ENCODE measurements at places on chromosomes 1 and 21.
A peak's percentile ranks its signal among the peaks of the same experiment; 100 is the strongest.

DNA sequence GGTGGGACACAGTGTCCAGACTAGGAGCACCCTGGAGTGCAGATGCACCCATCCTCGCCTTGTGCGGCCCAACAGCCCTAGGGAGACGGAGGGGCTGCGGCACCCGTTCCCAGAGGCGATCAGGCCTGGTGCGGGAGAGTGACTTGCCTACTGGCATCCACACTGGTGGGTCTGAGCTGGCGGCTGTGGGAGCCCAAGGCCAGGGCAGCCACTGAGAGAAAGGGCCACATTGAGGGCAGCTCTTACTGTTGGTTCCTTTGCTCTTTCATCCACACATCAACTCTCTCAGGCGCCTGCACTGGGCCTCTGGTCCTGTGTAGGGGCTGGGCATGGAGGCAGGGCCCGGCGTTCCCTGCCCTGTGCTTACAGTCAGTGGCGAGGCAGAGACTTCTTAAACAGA is 8.6 kb downstream of the PODN start:
- DNase-seq = peak; percentile 13

GRCh38 chr1:155012026-155012546 is 9.5 kb downstream of the ZBTB7B start:
- peak; percentile 69 for DNase-seq

DNA sequence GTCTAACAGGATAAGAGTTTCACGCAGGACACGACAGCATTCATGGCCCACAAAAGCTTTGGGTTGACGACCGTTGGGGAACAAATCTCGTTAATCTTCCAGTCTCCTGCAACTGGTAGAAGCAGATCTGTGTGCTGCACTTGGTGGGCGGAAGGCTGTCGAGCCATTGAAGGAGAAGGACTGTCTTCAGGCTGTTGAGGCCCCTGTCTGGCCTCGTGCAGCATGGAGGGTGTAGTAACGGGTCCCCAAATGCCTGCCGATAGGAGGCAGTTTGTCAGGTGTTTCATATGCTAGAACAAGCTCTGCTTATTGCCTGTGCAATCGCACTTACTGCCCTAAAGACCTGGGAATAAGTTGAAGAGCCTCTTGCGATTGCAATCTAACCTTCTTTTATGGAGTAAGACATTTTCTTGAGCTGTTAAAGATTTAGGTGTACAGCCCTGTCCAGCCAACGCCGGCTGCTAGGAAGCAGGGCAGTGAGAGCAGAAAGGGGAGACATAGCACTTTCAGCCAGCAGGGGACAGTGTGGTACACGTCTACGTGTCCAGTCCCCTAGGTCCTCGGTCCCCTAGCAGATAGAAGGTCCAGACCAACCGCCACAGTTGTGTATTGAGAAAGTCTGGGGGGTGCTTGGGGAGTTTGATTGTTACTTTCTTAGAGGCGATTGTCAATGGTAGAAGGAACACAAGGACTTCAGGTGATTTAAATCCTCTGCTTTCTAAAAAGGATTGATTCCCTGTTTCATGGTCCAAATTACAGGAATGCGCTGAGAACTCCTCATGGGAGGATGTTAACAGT is 102.3 kb upstream of the TMPRSS2 start:
- peak; percentile 55 for DNase-seq

GRCh38 chr1:103497404-103497803 is 28.1 kb upstream of the RNPC3 start:
- DNase-seq = no peak

- no peak for DNase-seq
Observed at GRCh38 chr1:94255476-94255875, 18.1 kb upstream of the ARHGAP29 start.

- DNase-seq = no peak
Observed at GRCh38 chr21:46610018-46610701, 5.3 kb upstream of the S100B start.

- no peak for DNase-seq
Observed at GRCh38 chr1:211345719-211346118, 19.1 kb downstream of the TRAF5 start.

GRCh38 chr1:86062453-86062852 is 94.1 kb downstream of the COL24A1 start:
- no peak for DNase-seq

DNA sequence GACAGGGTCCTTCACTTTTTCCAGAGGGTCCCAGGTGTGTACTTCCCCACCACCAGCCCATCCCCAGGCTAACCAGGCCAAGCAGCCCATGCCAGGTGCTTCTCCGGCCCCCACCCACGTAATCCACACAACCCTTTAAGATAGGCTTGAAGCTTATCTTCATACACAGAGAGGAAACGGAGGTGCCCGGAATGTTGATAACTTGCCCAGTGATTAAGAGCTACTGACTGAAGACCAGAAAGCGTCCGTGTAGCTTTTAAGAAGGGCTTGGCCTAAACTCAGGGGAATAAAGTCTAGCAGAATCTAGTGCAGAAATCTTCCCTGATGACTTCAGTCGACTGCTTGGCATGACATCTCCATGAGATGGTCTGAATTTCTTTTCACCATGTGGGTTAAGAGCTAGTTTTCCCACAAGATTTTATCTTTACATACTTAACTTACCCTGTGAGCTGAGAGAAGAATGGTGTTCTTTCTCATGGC is 138.7 kb downstream of the GALNT2 start:
- no peak for DNase-seq

GRCh38 chr21:36504067-36505058 is 24.4 kb upstream of the CLDN14 start:
- no peak for DNase-seq

- DNase-seq = no peak
Observed at GRCh38 chr1:151693057-151693651, 23.4 kb downstream of the CELF3 start.

DNA sequence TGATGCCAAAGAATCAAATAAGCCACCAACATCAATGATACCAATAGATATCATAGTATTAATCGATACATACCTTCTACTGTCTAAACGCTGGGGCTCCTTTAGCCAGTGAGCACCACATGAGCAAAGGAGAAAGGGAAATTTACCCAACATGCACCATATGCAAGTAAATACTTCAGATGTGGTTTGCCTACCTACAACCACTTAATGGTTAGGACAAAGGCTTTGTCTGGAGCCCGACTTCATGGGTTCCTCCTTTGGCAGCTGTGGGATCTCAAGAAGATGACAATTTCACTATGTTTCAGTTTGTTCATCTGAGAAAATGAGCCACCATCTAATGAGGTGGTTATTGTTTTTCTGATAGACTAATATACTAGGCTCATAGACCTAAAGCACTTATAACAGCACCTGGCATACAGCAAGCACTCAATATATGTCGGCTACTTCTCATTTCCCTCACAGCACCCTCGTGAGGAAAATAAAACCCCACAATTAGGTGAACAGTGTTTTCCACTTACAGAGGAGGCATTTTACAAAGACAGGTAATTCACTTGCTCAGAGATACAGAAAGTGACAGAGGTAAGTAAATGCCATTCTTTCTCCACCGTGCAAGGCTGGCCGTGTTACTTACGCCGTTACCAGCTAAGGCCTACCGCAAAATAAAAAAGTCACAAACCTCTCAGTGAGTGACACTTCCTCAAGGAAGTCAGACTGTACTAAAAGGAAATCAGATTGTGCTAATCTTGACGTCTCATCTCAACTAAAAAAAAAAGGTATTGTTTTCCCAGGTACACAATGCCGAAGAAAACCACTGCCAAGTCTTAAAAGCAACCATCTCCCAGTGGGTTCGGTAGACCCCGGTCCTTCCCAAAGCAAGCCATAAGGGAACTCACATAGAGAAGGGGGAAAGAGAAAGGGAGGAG is 1.6 kb downstream of the TTC13 start:
- DNase-seq = no peak

DNA sequence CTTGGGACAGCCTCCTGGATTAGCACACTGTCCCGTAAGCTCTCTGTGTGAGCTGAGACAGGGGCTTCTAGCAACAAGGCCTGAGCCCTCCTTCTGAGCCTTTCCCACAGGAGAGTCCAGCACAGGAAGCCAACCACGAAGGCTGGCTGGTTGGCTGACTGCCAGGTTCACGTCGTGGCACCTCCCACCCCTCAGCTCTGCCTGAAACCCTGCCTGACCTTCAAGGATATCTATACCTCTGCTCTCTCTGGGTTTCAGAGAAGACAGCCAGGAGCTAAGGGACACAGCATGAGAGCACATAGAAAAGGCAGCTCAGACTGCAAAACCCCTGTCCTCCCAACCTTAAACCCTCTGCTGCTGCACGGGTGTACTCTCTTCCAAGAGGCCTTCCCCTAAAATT is 13.9 kb downstream of the DLGAP3 start:
- DNase-seq = no peak

DNA sequence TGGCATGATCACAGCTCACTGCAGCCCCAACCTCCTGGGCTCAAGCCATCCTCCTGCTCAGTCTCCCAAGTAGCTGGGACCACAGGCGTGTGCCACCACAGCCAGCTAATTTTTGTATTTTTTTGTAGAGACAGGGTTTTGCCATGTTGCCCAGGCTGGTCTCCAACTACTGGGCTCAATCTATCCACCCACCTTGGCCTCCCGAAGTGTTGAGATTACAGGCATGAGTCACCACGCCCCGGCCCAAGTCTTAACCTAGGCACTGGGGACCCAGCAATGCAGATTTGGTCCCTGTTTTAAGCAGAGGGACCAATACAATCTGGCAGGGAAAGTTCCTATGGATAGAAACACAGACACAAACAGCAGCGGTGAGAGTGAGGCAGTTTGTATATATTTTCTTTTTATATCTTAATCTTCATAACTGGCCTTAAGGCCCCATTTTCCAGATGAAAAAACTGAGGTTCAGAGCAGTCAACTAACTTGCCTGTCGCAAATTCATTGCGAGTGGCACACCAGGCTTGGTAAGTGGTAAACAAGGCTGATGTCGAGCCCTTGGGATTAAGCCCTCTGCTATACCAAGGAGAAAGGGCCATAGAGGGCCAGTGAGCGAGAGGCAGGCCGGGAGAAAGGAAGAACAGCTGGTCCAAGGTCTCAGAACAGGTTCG is 77.8 kb upstream of the TINAGL1 start:
- no peak for DNase-seq

GRCh38 chr21:46159841-46160656 is 4.7 kb upstream of the FTCD start:
- no peak for DNase-seq

GRCh38 chr1:214108097-214108446 is 120.3 kb downstream of the PROX1 start:
- DNase-seq = no peak

DNA sequence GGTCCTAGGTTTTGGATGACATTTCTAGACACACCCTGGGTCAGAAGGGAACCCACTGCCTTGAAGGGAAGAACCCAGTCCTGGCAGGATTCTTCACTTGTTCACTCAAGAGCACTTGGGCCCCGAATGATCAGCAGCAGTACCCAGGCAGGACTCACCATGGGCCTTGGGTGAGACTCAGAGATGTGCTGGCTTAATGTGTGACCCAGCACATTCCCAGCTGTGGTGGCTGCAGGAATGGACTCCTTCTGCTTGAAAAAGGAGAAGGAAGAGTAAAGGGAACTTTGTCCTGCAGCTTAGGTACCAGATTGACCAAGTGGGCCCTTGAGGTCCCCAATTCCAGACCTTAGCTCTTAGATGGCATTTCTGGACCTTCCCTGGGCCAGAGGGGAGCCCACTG is 12.3 kb upstream of the SMAP2 start:
- no peak for DNase-seq

- DNase-seq = no peak
Observed at GRCh38 chr1:229380536-229381160, 37.8 kb upstream of the CCSAP start.

- no peak for DNase-seq
Observed at GRCh38 chr21:14566894-14567293, 20.8 kb upstream of the SAMSN1 start.

- no peak for DNase-seq
Observed at GRCh38 chr1:11913291-11913690, 12.9 kb downstream of the KIAA2013 start.

GRCh38 chr1:26703478-26703877 is 7.7 kb downstream of the ARID1A start:
- DNase-seq = no peak

- DNase-seq = no peak
Observed at GRCh38 chr21:28790335-28790734, 202.3 kb downstream of the LTN1 start.

GRCh38 chr1:1929639-1930545 is 10.8 kb upstream of the TMEM52 start:
- DNase-seq = no peak

DNA sequence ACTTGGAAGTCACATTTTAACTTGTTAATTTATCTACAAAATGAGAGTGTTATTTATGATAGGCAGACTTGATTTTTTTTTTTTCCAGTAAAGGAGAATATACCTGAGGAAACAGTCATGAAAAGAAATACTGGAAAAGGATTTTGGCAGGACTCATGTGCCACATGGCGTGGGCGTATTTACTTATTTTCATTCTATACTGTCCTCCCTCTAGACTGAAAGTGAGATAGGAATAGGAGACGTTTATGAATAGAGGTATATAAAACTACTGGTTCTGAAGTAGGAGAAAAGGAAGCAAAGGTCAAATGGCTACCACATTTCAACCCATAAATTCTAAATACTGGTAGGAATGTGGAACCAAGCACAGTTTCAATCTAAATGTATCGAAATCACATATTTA is 94.8 kb upstream of the MPC2 start:
- no peak for DNase-seq

- DNase-seq = no peak
Observed at GRCh38 chr1:184457500-184457899, 70.7 kb downstream of the C1orf21 start.

- no peak for DNase-seq
Observed at GRCh38 chr21:36193200-36193599, 36.6 kb downstream of the DOP1B start.

DNA sequence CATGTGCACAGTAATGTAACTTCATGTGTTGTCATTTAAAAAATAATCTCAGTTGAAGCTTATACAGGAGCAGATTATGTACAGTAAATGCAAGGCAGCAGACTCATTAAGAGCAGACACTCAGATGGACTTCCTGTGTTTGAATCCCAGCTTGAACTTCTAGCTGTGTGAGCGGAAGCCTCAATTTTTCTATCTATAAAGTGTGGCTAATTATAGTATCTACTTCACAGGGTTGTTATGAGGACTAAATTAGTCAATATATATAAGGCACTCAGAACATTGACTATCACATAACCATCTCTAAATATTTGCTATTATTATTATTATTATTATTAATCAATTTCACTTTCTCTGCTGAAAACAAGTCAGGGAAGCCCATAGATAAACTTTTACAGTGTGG is 141.6 kb downstream of the ZP4 start:
- DNase-seq = no peak

GRCh38 chr1:225567789-225568188 is 85.1 kb downstream of the ENAH start:
- DNase-seq = no peak

GRCh38 chr21:38188037-38188436 is 68.8 kb upstream of the KCNJ15 start:
- no peak for DNase-seq

DNA sequence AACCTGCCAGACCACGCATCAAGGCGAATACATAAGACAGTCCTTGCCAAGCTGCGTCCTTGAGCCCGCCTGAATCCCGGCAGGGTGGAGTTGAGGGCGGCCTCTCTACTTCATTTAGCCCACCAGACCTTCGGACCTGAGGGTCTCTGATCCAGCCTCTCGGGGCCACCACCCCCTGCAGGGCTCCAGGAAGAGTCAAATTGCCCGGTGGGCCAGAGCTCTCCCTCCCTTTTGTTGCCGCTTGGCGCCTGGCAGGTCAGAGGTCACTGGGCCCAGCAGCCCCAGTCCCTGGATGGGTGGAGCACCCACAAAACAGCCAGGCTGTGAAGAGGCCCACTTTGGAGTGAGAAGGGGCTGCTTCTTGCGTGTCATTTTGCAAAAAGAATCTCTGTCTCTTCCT is 9.0 kb downstream of the GNG4 start:
- no peak for DNase-seq

- DNase-seq = peak; percentile 78
Observed at GRCh38 chr1:7149080-7149838, 364.0 kb downstream of the CAMTA1 start.

Measured in left ventricle myocardium inferior (tissue), 1 donor.